ENCODE measurements at places on chromosomes 4 and X.

DNA sequence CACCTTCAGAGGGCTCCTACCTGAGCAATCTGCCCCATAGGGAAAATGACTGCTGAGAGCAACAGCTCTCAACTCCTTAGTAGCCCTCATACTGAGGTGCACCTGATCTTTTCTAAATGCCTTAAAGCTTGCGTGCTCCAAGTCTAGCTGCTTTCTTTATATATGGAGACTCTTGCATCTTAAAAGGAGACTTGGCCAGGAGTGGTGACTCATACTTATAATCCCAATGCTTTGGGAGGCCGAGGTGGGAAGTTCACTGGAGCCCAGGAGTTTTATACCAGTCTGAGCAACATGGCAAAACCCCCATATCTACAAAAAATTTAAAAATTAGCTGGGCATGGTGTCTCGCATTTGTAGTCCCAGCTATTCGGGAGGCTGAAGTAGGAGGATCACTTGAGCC lies 78.1 kb upstream of the TRIM2 start:
- no peak for DNase-seq

- DNase-seq = no peak
These were observed 104.5 kb upstream of the MAOA start for GRCh38 chrX:43551590-43551989.

- no peak for DNase-seq
These were observed 154.4 kb upstream of the UGT8 start for GRCh38 chr4:114444211-114444610.

GRCh38 chr4:69995526-69996016 lies at the start of gene STATH:
TSS of gene STATH (plus strand) at chr4:69995966. CDS start at chr4:69998438, 2,472 bp downstream.
- DNase-seq = no peak

GRCh38 chr4:156100651-156101050 lies 147.0 kb upstream of the CTSO start:
- no peak for DNase-seq

DNA sequence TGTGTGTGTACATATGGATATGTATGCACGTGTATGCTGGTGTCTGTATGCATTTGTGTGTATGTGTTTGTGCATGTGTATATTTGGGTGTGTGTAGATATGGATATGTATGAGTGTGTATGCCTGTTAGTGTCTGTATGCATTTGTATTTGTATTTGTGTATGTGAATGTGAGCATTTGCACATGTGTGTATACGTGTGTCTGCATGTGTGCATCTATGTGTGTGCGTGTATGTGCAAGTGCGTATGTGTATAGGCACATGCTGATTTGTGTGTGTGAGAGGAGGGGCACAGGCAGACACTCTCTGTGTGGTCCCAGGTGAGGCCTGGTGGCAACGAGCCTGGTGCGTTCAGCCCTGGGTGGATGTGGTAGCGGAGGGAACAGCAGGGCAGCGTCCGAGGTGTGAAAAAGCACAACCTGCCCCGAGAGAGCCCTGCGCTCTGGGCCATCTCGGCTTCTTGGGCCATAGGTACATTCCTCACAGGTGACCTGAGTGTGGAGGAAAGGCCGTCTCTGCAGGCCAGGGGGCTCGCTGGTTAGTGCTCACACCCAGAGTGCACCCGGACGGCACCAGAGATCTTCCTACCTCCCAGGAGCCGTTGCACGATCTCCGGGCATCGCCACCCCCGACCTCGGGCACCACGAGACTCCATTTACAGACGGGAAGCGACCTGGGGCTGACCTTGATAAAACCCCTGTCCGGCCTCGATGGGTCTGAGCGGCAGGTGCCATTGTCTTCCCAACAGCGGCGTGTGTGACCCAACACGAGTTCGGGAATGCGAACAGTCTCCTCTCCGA lies 45.0 kb downstream of the ASMT start:
- DNase-seq = no peak

DNA sequence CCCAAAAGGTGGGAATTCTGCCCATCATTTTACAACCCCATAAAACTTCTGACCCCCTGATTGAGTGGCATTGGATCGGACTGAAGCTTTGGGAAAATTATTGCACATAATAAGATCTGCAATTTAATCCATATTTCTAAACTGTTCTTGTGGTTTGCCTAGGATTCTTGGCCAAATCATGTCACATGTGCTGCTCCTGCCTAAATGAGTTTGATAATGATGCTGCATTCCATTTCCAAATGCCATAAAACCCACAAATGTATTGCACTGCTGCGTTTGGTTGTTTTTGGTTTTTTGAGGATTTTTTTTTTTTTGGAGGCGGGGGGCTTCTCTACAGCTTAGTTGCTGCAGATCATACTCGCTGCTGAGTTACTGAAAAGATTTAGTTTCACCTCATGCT lies 153.6 kb downstream of the QDPR start:
- no peak for DNase-seq

GRCh38 chr4:186958726-186959350 lies 235.2 kb upstream of the FAT1 start:
- no peak for DNase-seq

- DNase-seq = no peak
These were observed 57.6 kb upstream of the MAP9 start for GRCh38 chr4:155434366-155434765.

DNA sequence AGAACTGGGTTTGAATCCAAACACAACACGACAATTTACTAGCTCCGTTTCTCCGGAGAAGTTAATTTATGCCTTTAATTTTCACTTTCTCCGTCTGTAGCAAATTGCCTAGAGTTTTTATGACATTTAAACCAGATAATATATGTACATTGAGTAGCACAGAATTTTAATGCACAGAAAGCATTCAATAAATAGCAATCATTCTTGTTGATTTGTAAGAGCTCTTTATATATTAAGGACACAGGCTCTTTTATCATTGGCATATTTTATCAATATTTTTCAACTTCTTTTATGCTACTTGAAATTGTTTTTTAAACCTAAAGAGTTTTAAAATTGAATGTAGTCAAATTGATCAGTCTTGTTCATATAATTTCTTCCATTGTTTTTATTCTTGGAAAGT lies 99.6 kb upstream of the PPP2R3B start:
- no peak for DNase-seq

GRCh38 chr4:151430740-151431457 lies 21.9 kb downstream of the FHIP1A start:
- no peak for DNase-seq

DNA sequence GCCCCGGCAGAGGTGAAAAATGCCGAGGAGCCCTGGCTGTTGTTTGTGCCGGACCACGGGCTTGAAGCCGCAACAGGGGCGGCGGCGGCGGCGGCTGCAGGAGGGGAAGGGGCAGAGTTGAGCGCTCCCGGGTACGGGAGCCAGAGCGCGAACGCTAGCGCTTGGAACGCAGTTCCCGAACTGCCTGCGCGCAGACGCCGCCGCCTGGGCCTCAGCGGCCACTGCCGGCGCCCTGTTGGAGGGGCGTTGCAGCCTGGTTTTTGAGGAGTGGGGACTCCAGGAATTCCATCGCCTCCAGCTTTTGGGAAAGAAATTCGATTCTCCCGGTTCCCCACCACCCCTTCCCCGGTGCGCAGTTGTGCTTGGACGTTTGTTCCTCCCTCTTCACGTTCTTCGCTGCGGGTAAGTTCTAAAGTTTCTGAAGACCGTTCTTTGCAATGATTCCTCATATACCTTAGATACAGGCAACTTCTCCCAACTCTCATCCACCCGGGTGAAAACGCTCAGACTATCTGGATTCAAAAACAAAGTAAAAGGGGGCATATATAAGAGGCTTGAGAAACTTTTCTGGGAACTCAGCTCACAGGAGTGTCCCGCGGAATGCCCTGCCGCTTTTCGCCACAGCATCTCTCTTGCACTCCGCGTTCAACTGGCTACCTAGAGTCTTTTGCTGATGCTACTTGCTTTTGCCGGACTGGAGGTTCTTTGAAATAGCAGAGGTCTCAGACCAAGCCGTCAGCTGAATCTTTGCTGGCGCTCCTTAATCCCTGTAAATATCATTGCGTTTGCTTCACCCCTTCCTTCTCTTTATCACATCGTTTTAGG lies 1.0 kb downstream of the FAT4 start:
- no peak for DNase-seq

- DNase-seq = no peak
These were observed 493 bp downstream of the TCEAL5 start for GRCh38 chrX:103275947-103276567.

GRCh38 chr4:82745173-82745842 lies 53.3 kb downstream of the SCD5 start:
- no peak for DNase-seq

DNA sequence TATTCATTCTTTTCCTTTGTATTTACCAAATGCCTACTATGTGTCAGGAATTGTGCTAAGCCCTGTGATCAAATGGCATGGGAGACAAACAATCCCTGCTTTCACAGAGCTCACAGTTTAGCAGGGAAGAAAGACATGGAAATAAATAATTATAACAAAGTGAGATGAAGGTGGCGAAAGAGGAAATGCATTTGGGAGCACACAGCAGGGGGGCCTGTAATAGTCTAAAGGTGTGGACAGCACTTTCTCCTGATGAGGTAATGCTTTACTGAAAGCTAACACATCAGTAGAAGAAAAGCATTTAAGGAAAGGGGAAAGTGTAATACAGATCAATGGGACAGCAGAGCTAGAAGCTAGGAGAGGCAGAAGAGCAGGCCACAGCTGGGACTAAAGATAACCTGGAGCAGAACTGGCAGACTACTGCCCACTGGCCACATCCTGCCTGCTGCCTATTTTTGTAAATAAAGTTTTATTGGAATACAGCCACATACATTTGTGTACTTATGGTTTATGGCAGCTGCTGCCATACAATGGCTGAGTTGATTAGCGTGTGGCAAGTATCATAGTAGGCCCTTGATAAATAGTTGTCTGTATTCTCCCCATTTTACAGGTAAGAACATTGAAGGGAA lies 67.1 kb upstream of the TAPT1 start:
- no peak for DNase-seq

DNA sequence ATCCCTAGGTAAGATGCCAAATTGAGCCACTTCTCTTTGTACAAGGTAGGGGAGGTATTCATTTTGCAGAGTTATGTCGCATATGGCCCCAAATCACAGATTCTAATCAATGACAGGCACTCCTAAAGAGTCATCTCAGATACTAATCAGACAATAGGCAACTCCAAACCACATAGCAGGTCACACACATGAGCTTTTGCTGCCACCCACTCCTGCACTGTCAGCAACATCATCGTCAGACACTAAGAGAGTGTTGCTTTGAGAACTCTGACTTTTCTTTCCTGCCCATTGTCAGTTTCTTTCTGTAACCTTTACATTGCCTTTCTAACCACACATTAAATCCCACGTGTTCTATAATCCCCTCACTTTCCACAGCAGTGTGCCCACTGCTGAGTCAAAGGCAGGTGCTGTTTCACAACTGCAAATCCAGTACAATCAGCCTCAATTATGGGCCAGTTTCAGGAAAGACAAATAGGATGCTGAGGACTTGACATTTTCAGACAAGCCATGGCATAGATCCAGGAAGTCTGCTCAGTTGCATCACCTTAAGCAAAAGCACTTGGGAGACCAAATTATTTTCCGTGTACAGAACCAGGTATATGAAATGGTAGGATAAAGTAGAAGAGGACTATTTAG lies 23.5 kb downstream of the TMEM31 start:
- DNase-seq = no peak

- DNase-seq = no peak
These were observed 106.2 kb downstream of the MAML3 start for GRCh38 chr4:140047786-140048185.

GRCh38 chr4:183244506-183244905 lies 75.6 kb downstream of the CLDN22 start:
- DNase-seq = no peak

DNA sequence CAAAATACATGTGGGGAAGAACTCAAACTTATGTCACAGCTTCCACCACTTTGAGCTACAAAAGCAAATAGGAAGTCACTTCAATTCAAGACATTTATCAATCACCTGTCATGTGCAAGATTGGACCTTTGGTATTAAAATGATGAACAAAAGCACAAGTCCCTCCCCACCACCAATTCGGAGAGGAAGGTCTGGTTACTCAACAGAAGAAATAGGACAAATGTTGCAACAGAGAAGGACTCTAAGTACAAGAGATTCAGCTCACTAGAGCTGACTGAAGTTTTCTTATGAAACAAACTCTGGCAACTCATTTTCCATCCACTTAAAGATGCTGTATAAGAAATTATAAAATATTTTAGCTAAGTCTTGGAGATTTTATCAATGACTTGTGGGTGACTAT lies 16.0 kb upstream of the MMRN1 start:
- DNase-seq = no peak

GRCh38 chrX:38871129-38872029 lies 70.1 kb downstream of the MID1IP1 start:
- DNase-seq = no peak

GRCh38 chr4:14726877-14727361 lies 275.4 kb upstream of the CPEB2 start:
- DNase-seq = no peak
